Central memory CD8-positive, alpha-beta T cell (primary cell): ENCODE measurements at places on chromosomes 6 and 20.
A peak's percentile ranks its signal among the peaks of the same experiment; 100 is the strongest.

DNA sequence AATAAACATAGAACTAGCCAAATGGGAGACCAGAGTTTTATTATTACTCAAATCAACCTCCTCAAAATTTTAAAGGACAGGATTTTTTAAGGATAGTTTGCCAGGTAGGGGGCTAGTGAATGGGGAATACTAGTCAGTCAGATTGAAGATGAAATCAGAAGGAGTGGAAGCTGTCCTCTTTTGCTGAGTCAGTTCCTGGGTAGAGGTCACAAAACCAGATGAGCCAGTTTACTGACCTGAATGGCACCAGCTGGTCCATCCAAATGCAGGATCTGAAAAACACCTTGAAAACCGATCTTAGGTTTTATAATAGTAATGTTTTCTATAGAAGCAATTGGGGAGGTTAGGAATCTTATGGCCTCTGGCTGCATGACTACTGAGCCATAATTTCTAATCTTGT lies 558.2 kb downstream of the PKHD1 start:
- DNase-seq: no peak

DNA sequence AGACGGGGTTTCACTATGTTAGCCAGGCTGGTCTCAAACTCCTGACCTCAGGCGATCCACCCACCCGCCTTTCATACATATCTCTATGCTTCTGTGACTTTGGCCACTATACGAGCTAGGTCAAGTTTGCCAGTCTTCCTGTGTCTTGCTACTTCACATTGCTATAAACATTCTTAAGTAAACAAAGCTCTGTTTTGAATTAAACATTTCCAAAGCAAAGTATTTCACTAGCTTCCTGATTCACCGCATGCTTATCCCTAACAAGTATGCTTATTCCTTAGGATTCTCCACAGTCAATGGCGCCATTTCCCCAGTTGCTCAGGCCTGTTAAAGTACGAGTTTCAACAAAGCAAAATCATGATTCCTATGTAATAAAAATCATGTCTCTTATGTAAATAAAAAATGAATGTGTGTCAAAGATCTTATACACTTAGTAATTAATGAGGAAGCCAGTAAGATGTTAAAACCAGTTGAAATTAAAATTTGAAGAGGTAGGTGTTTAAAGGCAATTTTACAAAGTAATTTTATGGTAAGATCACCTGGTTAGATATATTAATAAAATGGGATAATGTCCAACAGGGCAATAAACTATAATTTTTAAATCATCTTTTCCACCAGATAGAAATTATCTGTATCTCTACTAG lies 88.5 kb downstream of the PRKN start:
- no peak for DNase-seq

GRCh38 chr6:165906-166305 lies 126.4 kb upstream of the DUSP22 start:
- DNase-seq: no peak

DNA sequence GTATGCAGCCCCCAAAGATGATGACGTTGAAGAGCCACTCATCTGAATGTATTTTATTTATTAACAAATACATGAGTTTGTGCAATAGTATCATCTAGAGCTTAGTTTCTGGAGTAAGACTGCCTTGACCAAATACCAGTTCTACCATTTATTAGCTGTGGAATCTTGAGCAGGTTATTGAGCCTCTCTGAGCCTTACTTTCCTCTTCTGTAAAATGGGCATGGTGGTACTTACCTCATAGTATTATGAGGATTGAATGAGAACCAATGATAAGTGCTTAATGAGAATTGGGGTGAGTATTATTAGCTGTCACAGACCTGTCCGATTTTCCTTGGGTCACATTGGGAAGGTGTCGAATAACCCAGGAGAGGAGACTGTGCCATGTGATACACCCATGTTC lies 164.2 kb upstream of the RNF24 start:
- no peak for DNase-seq

DNA sequence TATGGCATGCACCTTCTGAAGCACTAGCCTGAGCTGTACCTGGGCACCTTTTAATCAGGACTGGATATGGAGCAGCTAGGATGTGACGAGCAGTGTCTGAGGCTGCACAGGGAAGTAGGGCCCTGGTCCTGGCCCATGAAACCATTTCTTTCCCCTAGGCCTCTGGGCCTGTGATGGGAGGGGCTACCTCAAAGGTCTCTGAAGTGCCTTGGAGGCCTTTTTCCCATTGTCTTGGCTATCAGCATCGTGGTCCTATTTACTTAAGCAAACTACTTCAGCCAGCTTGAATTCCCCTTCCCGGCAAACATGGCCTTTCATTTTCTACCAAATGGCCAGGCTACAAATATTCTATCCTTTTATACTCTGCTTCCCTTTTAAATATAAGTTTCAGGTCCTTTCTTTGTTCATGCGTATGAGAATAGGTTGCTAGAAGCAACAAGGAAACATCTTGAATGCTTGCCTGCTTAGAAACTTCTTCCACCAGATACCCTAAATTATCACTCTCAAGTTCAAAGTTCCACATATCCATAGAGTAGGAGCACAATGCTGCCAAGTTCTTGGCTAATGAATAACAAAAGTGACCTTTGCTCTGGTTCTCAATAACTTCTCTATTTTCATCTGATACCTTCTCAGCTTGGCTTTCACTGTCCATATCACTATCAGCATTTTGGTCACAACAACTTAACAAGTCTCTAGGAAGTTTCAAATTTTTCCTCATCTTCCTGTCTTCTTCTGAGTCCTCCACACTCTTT lies 673.1 kb downstream of the HTR1B start:
- DNase-seq: no peak

DNA sequence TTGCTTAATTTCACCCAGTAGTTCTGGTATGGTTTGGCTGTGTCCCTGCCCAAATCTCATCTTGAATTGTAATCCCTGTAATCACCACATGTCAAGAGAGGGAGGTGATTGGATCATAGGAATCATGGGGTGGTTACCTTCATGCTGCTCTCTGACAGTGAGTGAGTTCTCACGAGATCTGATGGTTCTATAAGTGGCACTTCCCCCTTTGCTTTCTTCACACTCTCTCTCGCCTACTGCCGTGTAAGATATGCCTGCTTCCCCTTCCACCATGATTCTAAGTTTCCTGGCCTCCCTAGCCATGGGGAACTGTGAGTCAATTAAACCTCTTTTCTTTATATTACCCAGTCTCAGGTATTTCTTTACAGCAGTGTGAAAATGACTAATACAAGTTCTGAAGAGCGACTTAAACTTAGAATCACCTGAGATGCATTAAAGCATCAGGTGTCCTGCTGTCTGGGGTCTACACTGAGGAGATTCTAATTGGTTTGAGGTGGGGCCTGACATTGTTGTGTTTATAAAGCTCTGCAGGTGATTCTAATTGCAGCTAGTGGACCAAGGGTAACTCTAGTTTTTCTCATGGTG lies 82.1 kb upstream of the DTNBP1 start:
- no peak for DNase-seq

DNA sequence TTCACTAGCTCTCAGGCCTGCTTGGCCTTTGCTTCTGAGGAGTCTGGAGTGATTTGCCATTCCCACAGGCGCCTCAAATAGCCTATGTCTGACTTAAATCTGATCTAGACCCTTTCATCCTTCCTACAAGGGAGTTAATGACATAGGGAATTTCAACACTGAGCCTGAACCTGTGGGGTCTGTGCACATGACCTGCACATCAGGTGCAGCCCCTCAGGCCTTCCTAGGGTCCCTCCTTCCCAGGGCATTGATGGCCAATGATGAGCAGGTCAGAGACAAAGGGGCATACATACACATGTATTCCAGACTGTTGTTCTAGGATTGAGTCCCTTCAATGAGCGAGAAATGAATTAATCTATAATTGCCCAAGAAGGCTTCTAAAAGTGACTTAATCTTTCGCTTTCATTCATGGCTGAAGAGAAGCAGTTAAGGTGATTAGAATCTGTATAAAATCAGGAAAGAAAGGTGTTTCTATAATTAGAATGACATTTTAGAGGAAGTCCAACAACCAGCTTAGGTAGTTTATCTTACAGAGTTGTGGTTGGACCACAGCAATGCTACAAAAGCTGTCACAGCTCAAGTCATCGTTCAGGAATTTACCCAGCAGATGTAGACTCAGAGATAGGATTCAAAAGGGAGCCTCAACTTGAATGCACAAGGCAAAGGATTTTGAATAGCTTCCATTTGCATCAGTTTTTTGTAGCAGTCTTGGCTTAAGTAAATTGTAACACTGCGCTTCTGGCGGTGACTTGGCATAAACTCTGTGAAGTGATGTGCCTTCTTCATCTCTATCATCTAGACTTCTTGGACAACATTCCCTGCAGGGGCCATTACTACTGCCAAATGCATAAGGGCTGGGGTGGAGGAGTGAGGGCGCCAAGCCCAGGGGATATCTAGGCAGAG lies 27.0 kb upstream of the TBC1D7 start:
- DNase-seq: no peak

- DNase-seq: no peak
These were observed 46.5 kb downstream of the STK4 start for GRCh38 chr20:45012682-45013302.

DNA sequence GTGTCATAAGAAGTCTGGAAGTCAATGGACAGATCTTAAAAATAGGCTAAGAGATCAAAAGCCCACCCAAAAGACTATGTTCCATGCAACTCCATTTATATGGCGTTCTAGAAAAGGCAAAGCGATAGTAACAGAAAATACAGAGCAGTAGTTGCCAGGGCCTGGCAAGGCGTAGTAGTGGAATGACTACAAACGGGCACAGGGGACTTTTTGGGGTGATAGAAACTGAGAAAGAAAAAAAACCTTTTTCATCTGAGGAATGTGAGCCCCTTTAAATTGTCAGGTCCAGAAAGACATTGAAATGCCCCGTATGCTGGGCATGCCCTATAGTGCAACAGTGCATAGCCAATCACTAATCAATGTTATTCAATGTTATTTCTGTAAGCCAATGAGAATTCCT lies 47.2 kb upstream of the FAM50B start:
- DNase-seq: no peak

DNA sequence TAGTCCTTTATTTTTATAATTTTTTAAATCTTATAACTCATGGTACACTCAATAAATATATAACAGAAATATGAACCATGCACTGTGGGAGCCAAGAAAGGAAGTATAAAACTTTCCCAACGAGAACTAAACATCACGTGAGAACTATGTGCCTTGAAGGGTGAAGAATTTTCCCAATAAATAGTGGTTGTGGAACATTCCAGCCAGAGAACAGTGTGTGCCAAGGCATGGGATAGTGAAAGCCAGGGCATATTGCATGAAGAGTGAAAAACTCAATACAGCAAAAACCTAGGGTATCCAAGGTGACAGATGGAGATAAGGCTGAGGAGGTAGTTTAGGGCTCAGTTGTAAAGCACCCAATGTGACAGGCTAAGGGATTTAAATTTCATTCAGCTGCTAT lies 86.1 kb downstream of the SIM1 start:
- DNase-seq: no peak

- DNase-seq: no peak
These were observed 130.4 kb upstream of the AKAP12 start for GRCh38 chr6:151109361-151109760.

GRCh38 chr20:4476903-4477500 lies 244.7 kb upstream of the PRND start:
- DNase-seq: no peak

DNA sequence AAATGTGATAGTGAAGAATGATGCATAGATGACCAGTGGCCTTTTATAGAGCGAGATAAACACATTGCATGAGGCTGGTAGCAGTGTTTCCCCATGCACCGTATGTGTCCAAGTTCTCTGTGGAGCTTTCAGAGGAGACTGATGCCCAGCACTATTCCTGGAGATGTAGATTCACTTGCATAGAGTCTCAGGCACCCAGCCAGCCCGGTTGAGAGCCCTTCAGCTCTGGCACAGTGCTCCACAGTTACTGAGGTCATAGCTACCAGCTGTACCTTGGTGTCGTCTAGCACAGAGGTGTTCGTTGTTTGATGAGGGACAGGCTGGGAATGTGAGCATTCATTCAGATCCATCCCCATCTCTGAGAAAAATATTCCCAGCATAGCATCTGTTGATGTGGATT lies 328.9 kb downstream of the FARS2 start:
- no peak for DNase-seq

- no peak for DNase-seq
These were observed 68.0 kb upstream of the INSM1 start for GRCh38 chr20:20299904-20300303.

GRCh38 chr6:108001696-108002231 lies 43.8 kb upstream of the SEC63 start:
- DNase-seq: no peak

DNA sequence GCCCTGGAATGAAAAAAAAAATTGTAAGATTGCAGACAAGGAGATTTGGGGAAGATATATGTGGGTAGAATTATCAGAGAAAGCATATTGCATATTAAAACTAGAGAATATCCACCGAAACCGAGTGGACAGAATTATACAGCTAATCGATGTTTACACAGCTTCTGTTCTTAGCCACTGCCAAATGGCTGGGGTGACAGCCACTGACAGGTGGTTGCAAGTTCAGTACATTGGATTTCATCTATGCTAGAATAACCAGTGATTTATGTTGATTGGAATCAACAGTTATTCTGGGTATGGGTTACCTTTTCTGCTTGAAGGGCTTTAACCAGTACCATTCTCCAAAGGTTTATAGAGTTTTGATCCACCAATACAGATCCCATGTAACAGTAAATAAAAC lies 48.4 kb upstream of the THEMIS start:
- no peak for DNase-seq

DNA sequence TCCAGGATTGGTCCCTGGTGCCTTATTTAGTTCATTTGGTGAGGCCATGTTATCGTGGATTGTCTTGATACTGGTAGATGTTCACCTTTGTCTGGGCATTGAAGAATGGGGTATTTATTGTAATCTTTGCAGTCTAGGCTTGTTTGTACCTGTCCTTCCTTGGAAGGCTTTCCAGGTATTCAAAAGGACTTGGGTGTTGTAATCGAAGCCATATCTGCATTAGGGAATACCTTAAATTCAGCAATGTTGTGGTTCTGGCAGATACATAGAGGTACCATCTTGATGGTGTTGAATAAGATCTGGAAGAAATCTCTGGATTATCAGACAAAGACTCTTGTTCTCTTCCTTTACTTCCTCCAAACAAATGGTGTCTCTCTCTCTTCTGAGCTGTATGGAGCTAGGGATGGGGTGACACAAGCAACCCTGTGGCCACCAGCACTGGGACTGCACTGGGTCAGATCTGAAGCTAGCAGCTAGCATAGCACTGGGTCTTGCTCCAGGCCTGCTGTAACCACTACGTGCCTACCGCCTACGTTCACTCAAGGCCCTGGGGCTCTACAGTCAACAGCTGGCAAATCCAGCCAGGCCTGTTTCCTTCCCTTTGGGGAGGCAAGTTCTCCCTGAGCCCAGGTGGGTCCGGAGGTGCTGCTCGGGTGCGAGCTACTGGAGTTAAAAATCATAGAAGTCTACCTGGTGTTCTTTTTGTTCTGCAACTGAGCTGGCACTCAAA lies 261.1 kb upstream of the CITED2 start:
- no peak for DNase-seq

GRCh38 chr20:8077137-8077466 lies 55.0 kb upstream of the PLCB1 start:
- DNase-seq: no peak

GRCh38 chr20:51029963-51030920 lies 7.3 kb upstream of the KCNG1 start:
- DNase-seq: no peak

- DNase-seq: peak; percentile 61
These were observed 2.0 kb upstream of the SLC29A1 start for GRCh38 chr6:44221291-44221960.

GRCh38 chr20:4061987-4062386 lies 46.6 kb upstream of the RNF24 start:
- no peak for DNase-seq

GRCh38 chr6:154434662-154435061 lies 75.8 kb downstream of the CNKSR3 start:
- DNase-seq: no peak
